ENCODE measurements at places on chromosomes 3 and 15. TPM values are rescaled to one million over a fixed set of nuclear protein-coding genes. Genes with fewer than 3 reads are reported as not detected.

- peaks cover 34% of the 10 kb centered on the region for H3K4me1 ChIP-seq
- H3K36me3 ChIP-seq = no peaks in the 10 kb centered on the region
- H3K27ac ChIP-seq = no peak overlapping the region
- peaks cover 12% of the 10 kb centered on the region for H3K27me3 ChIP-seq
- no peak for DNase-seq
- no peak overlapping the region for H3K4me3 ChIP-seq
Measured at GRCh38 chr3:112093180-112093522, 7.0 kb downstream of the C3orf52 start.

DNA sequence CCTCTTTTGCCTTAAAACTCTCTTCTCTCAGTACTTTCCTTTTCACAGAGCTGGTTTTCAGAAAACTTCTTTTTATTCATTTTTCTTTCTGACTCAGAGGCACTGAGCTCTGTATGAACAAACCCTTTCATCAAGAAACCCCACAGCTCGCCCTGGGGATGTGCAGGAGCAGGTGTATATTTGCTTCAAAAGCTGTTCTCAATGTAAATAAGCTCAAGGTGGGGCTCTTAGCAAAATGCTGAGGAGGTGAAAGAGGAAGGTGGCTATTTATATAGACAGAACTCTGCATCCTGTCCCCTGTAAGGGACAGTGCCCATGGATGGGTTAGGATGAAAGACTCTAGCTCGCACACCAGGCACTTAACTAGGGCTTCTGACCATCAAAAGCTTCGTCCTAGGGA is 302.0 kb downstream of the WDR72 start:
- no peak overlapping the region for H3K27ac ChIP-seq
- H3K4me1 ChIP-seq = no peaks in the 10 kb centered on the region
- no peak overlapping the region for H3K4me3 ChIP-seq

DNA sequence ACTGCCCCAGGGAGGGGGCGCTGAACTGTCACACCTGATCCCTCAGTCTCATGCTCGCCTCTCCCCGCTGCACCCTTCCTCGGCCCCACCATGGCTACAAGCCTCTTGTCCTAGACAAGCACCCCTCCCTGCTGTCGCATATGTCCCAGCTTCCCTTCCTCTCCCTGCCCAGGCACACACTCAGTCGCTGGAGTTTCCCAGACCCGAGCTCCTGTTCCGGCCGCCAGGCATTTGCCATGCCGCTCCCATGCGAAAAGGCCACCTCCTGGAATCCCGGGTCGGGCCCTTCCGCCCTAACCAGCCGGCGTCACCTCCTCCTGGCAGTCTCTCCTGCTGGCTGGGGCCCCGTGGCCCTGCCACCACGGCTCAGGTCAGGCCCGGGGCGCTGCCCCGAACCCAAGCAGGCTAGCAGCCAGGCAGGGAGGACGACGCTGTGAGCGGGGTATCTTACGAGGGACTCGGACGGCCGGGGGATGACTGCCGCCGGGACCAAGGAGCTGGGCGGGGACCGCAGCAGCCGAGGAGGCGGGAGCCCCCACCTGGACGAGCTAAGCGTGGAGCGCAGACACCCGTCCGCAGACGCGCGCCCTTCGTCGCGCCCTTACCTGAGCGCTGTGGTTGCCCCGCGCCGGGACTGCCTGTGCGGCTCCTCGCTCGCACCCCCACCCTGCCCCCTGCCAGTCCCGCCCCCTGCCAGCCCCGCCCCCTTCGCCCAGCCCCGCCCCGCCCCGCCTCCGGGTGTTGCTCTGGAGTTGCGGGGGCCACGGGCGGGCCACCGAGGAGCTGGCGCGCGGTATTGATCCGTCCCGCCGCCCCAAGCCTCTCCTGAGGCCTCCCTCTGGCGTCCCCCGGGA is at the start of gene ALS2CL:
ALS2CL (minus strand) TSS at position 642 of the 854 bp plus-strand sequence. CDS start 4,239 bp downstream, outside the sequence.
- H3K27me3 ChIP-seq = peaks cover 20% of the 10 kb centered on the region
- H3K4me1 ChIP-seq = peaks cover 32% of the 10 kb centered on the region
- no peaks in the 10 kb centered on the region for H3K36me3 ChIP-seq
- no peak within 1 kb of the TSS for H3K27ac ChIP-seq

Gene OTOL1
- not detected for total RNA-seq

GRCh38 chr15:98873441-98874218 is 134.0 kb downstream of the PGPEP1L start:
- peaks cover 9% of the 10 kb centered on the region for H3K4me1 ChIP-seq
- H3K27ac ChIP-seq = no peak overlapping the region
- peaks cover 10% of the 10 kb centered on the region for H3K27me3 ChIP-seq
- H3K4me3 ChIP-seq = no peak overlapping the region
- DNase-seq = no peak

GRCh38 chr15:58568157-58568571 is 136.4 kb downstream of the LIPC start:
- no peak overlapping the region for H3K27ac ChIP-seq
- no peak overlapping the region for H3K4me3 ChIP-seq
- H3K27me3 ChIP-seq = no peaks in the 10 kb centered on the region
- H3K36me3 ChIP-seq = no peaks in the 10 kb centered on the region
- no peak for DNase-seq

Gene KBTBD13
- total RNA-seq = not detected

- peaks cover 2% of the 10 kb centered on the region for H3K27me3 ChIP-seq
- H3K4me1 ChIP-seq = no peaks in the 10 kb centered on the region
- DNase-seq = no peak
- no peak overlapping the region for H3K27ac ChIP-seq
- H3K4me3 ChIP-seq = no peak overlapping the region
- no peaks in the 10 kb centered on the region for H3K36me3 ChIP-seq
Measured at GRCh38 chr3:178059119-178059518, 477.1 kb upstream of the KCNMB2 start.

DNA sequence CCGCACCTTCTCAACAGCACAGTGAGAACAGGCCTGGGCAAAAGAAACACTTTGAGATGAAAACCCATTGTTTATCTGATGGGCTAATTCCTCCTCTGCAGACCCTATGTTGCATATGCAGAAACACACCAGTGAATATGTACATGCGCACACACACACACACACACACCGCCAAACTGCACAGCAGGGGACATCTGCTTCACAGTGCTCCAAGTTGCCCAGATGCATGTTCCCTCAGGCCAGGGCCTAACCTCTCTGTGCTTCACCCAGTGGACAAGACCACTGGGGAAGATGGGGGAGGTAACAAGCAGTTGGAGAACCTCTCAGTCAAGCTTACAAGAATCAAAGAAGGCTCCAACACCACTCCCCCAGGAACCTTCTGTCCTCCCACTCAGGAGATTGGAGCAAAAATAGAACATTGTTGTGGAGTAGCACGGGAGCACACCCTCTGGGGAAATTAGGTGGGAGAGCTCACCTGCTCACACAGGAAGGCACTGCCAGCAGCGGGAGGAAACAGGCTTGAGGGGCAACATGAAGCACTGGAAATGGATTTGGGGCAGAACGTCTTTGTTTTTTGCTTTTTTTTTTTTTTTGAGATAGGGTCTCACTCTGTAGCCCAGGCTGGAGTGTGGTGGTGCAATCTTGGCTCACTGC is 13.0 kb downstream of the HCN4 start:
- no peak overlapping the region for H3K27ac ChIP-seq
- no peak for DNase-seq
- no peaks in the 10 kb centered on the region for H3K36me3 ChIP-seq
- no peak overlapping the region for H3K4me3 ChIP-seq
- no peaks in the 10 kb centered on the region for H3K4me1 ChIP-seq
